ENCODE measurements at places on chromosomes 16 and 17. TPM values are rescaled to one million over a fixed set of nuclear protein-coding genes. Genes with fewer than 3 reads are reported as not detected.

GRCh38 chr17:82787081-82787848, 35.4 kb downstream of the TBCD start:
- no peak for DNase-seq

The IRX5 gene
- 0.57 TPM for polyA plus RNA-seq

- peak; percentile 56 for DNase-seq
Measured at GRCh38 chr17:81480140-81481072, 32.2 kb downstream of the ACTG1 start.

The KRTAP9-4 gene
- not detected for polyA plus RNA-seq

The TRIM16 gene
- 322 TPM for polyA plus RNA-seq

- DNase-seq: no peak
Measured at GRCh38 chr16:81912395-81912794, 98.9 kb downstream of the SDR42E1 start.

The CCL23 gene
- not detected for polyA plus RNA-seq

GRCh38 chr17:41153856-41154255, 4.2 kb upstream of the KRTAP4-5 start:
- DNase-seq: no peak

- DNase-seq: no peak
Measured at GRCh38 chr17:8283356-8283755, 5.1 kb upstream of the RANGRF start.

- no peak for DNase-seq
Measured at GRCh38 chr17:9181640-9182039, 160.3 kb downstream of the NTN1 start.

- no peak for DNase-seq
Measured at GRCh38 chr17:64095144-64095882, 34.6 kb downstream of the ERN1 start.

The NHLRC4 gene
- polyA plus RNA-seq: 0.08 TPM

The EFCAB13 gene
- 4.2 TPM for polyA plus RNA-seq

- DNase-seq: no peak
Measured at GRCh38 chr16:23561586-23561985, 4.1 kb downstream of the UBFD1 start.

All from A549 (cell line).